Peyer's patch (tissue), 4 donors: ENCODE measurements at places on chromosomes 11 and 22. TPM values are rescaled to one million over a fixed set of nuclear protein-coding genes. Genes with fewer than 3 reads are reported as not detected.

GRCh38 chr22:47089796-47090460, 327.5 kb downstream of the TBC1D22A start:
- no peaks in the 10 kb centered on the region for H3K4me1 ChIP-seq
- no peak overlapping the region for H3K27ac ChIP-seq
- peak; percentile 37 for DNase-seq
- no peak overlapping the region for H3K4me3 ChIP-seq

DNA sequence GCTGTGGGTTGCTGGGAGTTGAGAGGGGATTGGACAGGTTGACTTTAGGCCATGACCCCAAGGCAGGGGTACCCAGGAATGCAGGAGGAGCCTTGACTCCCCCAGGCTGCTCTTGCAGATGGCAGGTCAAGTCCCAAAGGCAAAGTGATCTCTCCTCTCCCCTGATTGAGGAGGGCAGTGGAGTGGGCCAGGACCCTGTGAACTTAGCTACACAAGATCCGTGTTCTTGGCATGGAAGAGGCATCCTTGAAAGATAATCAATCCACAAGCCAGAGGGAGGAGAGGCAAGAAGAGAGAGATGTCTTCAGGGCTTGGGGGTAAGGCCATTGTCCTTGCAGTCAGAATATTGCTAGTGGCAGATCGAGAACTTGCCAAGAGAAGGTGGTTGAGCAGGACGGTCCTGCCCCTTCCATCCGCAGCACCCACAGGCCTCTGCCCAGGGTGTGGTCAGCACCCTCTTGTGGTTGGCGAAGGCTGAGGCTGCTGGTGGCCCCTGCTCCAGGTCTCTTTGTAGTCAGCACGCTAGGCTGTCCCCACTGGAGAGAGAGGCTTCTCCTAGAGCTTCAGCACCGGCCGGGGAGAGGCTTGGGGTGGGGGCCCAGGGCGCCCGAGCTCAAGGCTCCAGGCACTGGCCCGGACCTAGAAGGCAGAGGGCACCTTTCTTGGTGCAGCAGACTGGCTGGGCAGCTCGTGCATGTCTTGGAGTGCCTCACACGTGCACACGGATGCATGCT, 45.4 kb downstream of the KCNC1 start:
- DNase-seq = no peak
- no peak overlapping the region for H3K4me3 ChIP-seq
- no peaks in the 10 kb centered on the region for H3K27me3 ChIP-seq

SDF2L1 gene
- total RNA-seq = 49.2 TPM

GRCh38 chr11:18650859-18651557, 16.9 kb upstream of the SPTY2D1 start:
- no peaks in the 10 kb centered on the region for H3K4me1 ChIP-seq
- peak; percentile 81 for DNase-seq
- no peak overlapping the region for H3K27ac ChIP-seq
- no peaks in the 10 kb centered on the region for H3K27me3 ChIP-seq
- H3K36me3 ChIP-seq = no peaks in the 10 kb centered on the region
- no peak overlapping the region for H3K4me3 ChIP-seq

DNA sequence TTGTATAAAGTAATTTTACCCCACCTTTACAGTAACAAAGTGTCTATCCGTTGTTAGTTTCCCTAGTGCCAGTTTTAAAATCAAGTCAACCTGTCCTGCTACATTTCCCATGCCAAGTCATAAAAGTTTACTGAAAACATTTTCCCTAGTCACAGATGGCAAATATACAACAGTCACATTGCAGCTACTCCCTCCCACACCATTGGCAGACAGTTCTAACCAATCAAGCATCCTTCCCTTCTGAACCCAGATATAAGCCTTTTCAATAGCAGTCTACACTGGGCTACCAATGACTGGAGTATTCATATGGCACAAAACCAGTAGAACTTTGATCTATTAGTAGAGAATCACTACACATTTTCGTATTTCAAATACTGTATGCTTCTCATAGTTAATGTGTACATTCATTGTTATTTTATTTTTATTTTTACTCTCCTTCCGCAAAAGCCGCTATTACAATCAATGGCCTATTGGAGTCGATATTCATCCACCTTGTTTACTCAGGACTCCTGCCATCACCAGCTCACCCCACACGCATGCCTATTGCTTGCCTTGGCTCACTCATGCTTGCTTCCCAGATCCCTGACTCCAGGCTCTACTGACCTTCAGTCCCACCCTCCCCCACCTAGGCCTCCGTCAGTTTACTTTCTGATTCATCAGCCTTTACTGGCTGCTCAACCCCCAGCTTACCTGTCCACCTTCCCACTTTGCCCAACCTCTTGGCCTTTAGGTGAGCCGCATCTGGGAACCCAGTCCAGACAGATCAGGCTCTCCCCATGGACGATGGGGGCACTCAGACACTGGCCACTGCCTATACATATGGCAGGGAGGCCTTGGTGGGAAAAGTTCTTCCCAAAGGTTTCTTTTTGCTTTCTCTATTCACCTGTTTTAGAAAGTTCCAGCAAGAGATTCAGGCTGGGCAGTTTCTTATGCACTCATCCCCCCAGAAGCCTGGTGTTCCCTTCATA, 408.4 kb downstream of the SOX6 start:
- no peaks in the 10 kb centered on the region for H3K4me1 ChIP-seq
- DNase-seq = no peak
- H3K27ac ChIP-seq = no peak overlapping the region
- H3K4me3 ChIP-seq = no peak overlapping the region
- H3K27me3 ChIP-seq = no peaks in the 10 kb centered on the region

GRCh38 chr11:84824624-84825023, 802.5 kb downstream of the DLG2 start:
- DNase-seq = no peak
- no peaks in the 10 kb centered on the region for H3K36me3 ChIP-seq
- H3K27ac ChIP-seq = no peak overlapping the region
- no peaks in the 10 kb centered on the region for H3K27me3 ChIP-seq
- no peaks in the 10 kb centered on the region for H3K4me1 ChIP-seq
- no peak overlapping the region for H3K4me3 ChIP-seq

MMP12 gene
- not detected for total RNA-seq

DNA sequence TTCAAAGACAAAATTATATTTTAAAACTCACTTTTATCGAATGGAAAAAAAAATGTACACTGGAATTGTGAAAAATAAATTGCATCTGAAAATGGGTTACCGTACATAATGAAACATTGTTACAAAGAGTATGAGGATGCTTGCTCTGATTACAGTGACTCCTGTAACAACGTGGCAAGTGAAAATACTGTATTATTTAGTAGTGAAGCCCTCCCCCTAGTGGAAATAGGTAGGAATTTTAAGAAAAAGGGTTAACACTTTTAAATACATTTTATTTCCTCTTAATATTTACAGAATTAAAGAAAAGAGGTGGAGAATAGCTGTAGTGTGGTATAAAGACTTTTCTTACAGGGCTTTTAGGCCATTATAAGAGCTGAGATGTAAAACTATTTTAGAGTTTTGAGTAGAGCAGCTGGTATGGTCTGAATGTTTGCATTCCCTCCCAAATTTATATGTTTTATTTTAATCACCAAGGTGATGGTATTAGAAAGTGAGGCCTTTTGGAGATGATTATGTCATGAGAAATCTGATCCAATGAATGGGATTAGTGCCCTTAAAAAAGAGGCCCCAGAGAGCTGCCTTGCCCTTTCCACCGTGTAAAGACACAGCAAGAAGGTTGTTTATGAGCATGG, 25.2 kb downstream of the FAM76B start:
- no peaks in the 10 kb centered on the region for H3K4me1 ChIP-seq
- H3K27ac ChIP-seq = no peak overlapping the region
- H3K36me3 ChIP-seq = no peaks in the 10 kb centered on the region
- H3K4me3 ChIP-seq = no peak overlapping the region
- DNase-seq = no peak
- no peaks in the 10 kb centered on the region for H3K27me3 ChIP-seq

DNA sequence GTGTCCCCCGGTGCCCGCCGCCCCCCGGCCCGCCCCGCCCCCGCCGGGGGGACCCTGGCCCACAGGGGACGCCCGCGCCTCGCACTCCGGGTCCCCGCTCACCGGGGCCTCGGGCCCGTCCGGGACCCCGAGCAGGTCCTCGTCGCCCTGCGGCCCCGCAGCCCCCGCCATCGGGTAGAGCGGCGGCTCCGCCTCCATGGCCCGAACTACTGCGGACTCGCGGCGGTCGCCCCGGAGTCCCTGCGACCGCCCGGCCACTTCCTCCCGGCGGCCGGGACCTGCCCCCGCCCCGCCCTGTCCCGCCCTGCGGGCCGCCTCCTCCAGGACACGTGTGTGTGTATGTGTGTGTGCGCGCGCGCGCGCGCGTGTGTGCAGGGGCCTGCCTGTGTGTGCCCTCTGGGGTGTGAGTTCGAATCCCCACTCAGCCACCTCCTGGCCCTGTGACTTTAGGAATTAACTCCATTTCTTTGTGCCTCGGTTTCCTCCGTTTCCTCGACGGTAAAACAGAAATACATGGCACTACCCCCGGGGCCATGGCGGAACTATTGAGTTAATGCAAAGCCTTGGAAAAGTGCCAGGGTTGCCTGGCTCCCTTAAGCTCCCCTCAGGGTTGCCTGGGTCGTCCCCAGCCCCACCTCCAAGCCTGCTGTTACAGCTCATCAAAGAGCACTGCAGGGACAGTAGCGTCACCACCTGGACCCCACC, at the start of gene UNC93B1:
TSS of gene UNC93B1 (minus strand) at position 252 of the 705 bp plus-strand sequence. CDS start at position 198, 54 bp downstream.
- H3K4me1 ChIP-seq = peaks cover 28% of the 10 kb centered on the region
- H3K27me3 ChIP-seq = no peaks in the 10 kb centered on the region
- H3K27ac ChIP-seq = peak within 1 kb of the TSS; percentile 88
- H3K4me3 ChIP-seq = peak within 1 kb of the TSS; percentile 78
- peak; percentile 96 for DNase-seq

TRIM66 gene
- 21.5 TPM for total RNA-seq

- no peak for DNase-seq
- no peaks in the 10 kb centered on the region for H3K27me3 ChIP-seq
- H3K4me3 ChIP-seq = no peak overlapping the region
- H3K36me3 ChIP-seq = peaks cover 5% of the 10 kb centered on the region
- H3K4me1 ChIP-seq = no peaks in the 10 kb centered on the region
- H3K27ac ChIP-seq = no peak overlapping the region
Measured at GRCh38 chr22:35783943-35784614, 66.4 kb downstream of the APOL5 start.

OR5A1 gene
- not detected for total RNA-seq

KRTAP5-10 gene
- total RNA-seq = not detected

DNA sequence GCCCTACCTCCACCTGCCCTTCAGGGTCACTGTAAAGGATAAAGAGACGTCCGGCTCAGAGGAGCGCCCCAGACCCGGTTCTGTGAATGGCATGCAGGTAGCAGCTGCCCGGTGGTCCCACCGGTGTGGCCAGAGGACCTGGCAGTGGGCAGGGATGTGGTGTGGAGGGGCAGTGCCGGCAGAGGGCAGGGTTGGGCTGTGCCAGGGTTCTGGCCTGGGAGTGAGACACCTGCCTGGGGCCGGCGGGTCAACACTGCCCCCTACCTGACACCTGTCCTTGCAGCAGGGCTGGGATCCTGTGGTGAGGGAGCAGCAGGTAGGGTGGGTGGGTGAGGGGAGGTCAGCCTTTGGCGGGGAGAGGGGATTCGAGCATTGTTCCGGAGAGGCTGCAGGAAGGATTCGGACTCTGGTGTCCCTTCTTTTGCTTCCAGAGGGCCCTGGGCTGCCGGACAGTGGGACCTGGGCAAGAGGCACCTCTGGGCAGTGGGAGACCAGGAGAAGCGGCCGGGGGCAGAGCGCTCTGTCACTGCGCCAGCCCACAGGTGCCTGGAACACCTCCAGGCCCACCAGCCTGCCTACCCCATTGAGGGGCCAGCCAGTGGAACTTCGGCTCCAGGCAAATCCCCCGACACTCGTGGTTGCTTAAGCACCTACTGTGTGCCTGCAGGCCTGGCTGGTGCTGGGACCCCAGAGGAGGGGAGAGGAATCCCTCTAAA, 1.6 kb upstream of the PHLDA2 start:
- H3K27me3 ChIP-seq = no peaks in the 10 kb centered on the region
- H3K27ac ChIP-seq = no peak overlapping the region
- H3K4me3 ChIP-seq = peak overlapping the region; percentile 52
- H3K4me1 ChIP-seq = peaks cover 8% of the 10 kb centered on the region

DNA sequence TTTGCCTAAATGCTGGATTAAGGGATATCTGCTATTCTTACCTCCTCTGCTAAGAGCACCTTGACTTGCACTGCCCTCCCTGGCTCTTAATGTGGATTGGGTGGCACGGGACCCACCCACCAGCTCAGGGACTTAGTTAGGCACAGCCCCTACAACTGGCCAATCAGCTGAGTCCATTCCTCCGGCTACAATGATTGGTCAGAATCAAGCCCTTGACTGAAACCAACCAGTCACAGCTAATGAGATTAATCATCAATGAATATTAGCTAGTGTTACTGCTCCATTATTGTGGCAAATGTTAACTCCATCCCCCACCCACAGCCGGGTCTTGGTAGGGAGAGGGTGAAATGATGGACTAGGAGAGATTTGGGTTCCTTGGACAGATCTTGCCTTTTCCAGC, 328.0 kb downstream of the MN1 start:
- no peaks in the 10 kb centered on the region for H3K4me1 ChIP-seq
- H3K27ac ChIP-seq = no peak overlapping the region
- H3K4me3 ChIP-seq = no peak overlapping the region
- no peak for DNase-seq
- H3K36me3 ChIP-seq = no peaks in the 10 kb centered on the region

IRAG1 gene
- 9.9 TPM for total RNA-seq

DNA sequence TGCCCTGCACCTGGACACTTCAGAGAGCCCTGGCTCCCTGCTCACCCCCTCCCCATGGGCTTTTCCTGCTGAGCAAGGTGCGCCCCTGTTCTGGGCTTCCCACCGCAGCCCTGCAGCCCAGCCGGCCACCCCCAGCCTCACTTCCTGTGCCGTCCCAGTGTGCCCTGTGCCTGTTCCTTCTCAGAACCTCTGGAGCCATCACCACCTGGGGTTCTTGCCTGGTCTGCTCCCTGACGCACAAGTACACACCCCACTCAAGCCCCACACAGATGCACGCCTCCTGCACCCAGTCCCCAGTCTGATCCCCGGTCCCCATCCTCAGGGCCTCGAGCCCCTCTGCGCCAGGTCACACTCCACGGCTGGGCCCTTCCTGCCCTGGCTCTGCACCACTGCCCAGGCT, 23.9 kb upstream of the DGCR8 start:
- H3K4me1 ChIP-seq = no peaks in the 10 kb centered on the region
- peaks cover 77% of the 10 kb centered on the region for H3K36me3 ChIP-seq
- no peaks in the 10 kb centered on the region for H3K27me3 ChIP-seq
- no peak overlapping the region for H3K4me3 ChIP-seq
- DNase-seq = no peak

DNA sequence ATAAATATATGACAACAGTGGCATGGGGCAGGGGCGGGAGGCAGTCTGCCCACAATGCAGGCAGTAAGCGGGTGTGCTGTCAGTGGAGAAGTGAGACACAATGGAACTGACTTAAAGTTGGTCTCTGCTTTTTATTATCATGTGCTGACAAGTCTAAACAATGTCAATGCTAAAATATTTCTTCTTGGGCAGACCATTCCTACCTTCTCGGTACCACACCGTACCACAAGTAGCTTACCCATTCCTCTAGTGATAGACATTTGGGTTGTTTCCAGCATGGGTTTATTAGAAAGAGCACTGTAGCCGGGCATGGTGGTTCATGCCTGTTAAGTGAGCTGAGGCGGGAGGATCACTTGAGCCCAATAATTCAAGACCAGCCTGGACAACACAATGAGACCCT, 2.6 kb upstream of the CHADL start:
- H3K36me3 ChIP-seq = no peaks in the 10 kb centered on the region
- no peaks in the 10 kb centered on the region for H3K27me3 ChIP-seq
- no peak overlapping the region for H3K27ac ChIP-seq
- peaks cover under 1% of the 10 kb centered on the region for H3K4me1 ChIP-seq
- no peak for DNase-seq
- no peak overlapping the region for H3K4me3 ChIP-seq

GRCh38 chr22:50025993-50026392, 13.4 kb upstream of the IL17REL start:
- H3K4me1 ChIP-seq = peaks cover 7% of the 10 kb centered on the region
- no peak overlapping the region for H3K4me3 ChIP-seq
- no peak overlapping the region for H3K27ac ChIP-seq
- no peak for DNase-seq

GLYATL1 gene
- not detected for total RNA-seq

PAX6 gene
- 5.1 TPM for total RNA-seq
